Activated CD8-positive, alpha-beta memory T cell treated with anti-CD3 and anti-CD28 coated beads for 1 hour (primary cell): ENCODE measurements at places on chromosomes 3 and 15.

DNA sequence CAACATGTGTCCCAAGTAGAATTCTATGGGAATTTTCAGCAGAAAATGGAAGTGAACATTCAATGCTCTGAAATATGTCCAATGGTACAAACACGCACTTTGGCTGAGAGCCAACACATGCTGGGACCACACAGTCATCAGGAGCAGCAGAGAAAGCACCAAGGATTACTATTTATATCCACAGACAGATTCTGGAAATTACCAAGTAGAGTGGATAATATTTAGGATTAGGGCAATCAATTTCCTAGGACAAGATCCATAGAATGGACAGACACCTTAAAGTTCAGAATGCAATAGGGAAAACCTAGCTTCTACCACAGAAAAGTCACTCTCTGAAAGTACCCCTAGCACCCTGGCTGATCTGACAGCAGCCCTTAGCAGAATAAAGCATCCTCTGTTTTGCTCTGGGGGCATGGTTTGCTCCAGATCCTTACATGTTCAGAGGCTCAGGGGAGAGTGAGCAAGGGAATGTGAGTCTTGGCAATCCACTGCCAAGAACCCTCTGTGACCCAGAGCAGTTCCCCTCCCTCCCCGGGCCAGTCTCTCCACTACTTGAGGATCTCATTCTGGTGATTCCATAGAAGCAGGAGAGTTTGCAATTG is 206.0 kb upstream of the WNT5A start:
- no peak for DNase-seq

DNA sequence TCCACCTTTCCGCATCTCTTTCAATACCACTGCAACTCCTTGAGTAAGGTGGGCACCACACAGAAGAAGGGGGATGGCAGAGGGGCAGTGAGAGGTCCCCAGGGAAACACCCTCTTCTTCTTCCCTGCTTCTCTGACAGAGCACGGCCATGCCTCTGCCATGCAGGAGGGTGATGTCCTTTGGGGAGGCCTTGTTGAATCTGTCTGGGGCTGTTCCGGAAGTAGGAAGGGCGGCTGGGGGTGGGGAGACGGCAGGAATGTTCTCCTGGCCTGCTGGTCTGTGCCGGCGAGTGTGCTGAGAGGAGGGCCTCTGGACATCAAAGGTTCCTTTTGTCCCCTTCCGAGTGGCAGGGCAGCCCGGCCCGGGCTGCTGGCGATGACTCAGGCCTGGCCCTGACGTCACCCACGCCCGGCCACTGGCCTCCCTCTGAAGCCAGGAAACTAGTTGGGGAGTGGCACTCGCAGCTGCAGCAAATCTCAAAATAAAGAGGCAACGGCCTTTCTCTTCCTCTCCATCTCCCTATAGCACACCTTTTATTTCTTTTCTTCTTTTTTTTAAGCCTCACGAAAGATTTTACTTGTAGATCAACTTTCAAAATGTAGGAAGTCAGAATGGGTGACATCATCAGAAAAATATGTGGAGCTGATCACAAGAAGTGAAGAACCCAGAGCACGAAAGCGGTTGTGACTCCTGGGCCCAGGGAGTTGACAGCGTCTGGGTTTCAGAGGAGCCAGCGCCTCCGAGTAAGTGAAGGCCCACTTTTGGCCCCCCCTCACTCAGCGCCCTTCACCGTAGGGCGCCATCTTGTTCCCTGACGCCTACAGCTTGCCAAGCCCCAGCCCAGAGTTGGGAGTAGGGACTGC is at the start of gene ZBTB38:
TSS of gene ZBTB38 (plus strand) at position 443 of the 863 bp plus-strand sequence. CDS start 73,885 bp downstream, outside the sequence.
- no peak for DNase-seq

DNA sequence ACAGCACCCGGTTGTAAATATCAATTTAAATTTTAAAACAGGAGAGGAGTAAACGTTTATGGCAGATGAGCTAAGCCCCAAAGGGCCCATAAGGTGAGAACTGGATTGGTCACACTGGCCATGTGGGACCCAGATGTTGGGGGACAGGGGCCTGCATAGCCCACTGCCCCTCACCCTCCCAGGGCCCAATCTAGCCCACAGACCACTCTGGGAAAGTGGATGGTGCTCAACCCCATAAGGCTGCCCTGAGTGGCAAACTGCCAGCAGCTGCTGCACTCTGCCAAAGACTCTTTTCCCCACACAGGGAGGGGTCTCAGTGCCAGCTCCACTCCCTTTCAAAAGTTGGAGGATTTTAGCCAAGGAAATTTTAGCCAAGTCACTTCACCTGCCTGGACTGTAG is 42.5 kb downstream of the CCDC12 start:
- no peak for DNase-seq

- DNase-seq = no peak
These were observed 56.9 kb upstream of the DPH6 start for GRCh38 chr15:35602836-35603235.

- DNase-seq = no peak
These were observed 11.6 kb downstream of the RCCD1 start for GRCh38 chr15:90966262-90966661.

GRCh38 chr3:160671231-160671630 is 5.7 kb upstream of the ARL14 start:
- DNase-seq = no peak

DNA sequence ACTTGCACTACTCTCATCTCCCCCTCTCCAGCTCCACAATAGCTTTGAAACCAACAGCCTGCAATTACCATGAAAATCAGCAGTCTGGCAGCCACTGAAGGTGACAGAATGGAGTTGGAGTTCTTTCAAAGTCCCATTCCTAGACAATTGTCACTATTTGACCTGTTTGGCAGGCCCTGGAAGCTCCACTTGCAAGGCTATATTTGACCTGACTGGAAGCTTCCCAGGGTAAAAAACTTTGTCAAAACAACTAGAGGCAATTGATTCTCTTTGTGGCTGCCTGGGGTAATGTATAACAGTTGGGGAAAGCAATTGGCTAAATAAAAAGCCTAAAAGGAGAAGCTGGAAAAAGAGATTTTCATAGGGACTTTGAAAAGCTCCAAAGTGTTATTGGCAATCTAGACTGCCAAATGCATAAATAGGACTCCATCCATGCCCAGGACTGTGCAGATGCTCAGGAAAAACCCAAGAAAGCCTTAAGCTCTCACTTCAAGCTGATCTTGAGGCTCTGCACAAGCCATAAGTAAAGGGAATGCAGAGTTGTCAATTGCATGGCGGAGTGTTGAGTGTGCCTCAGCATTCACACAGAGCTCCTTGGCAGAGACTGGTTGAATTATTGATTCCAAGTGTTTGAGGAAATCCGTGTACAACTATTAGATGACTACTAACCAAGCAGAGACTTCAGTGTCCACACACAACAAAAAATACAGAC is 18.3 kb downstream of the GREM1 start:
- DNase-seq = no peak

DNA sequence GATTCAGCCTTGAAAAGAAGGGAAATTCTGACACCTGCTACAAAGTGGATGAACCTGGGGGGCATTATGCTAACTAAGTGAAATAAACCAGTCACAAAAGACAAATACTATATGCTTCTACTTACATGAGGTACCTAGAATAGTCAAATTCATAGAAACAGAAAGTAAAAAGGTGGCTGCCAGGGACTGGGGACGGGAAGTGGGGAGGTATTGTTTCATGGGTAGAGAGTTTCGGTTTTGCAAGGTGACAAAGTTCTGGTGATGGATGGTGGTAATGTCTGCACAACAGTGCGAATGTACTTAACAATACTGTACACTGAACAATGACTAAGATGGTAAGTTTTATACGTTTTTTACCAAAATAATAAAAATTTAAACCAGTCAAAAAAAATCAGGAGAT is 4.8 kb downstream of the IDH2 start:
- DNase-seq = peak; percentile 28

GRCh38 chr15:51879555-51879954 is 50.1 kb downstream of the TMOD3 start:
- no peak for DNase-seq

GRCh38 chr3:104831071-104831470 is 535.6 kb upstream of the ALCAM start:
- no peak for DNase-seq

GRCh38 chr3:46022909-46023785 is 4.1 kb downstream of the XCR1 start:
- no peak for DNase-seq

DNA sequence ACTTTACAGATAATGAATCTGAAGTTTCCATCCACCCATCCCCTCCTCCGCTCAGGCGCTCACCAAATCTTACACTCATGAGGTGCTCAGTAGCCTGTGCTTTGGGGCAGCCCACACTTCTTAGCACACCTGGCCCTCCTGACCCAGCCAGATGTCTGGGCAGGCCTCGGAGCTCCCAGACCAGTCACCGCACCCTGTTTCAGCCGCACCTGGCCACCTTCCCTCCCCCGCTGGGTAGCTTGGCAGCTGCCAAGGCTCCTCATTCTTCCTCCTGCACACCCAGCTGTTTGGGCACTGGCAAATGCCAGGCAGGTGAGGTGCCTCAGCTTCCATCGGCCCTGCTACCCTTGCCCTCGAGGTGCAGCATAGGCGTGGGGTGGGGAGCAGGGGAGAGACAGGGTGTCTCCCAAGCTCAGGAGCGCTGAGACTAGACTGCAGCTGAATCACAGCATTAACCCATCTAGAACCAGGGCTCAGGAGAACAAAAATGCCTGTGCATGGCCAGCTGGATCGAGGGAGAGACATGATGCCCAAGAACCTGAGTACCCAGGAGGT is 45.8 kb downstream of the CDC25A start:
- DNase-seq = no peak

DNA sequence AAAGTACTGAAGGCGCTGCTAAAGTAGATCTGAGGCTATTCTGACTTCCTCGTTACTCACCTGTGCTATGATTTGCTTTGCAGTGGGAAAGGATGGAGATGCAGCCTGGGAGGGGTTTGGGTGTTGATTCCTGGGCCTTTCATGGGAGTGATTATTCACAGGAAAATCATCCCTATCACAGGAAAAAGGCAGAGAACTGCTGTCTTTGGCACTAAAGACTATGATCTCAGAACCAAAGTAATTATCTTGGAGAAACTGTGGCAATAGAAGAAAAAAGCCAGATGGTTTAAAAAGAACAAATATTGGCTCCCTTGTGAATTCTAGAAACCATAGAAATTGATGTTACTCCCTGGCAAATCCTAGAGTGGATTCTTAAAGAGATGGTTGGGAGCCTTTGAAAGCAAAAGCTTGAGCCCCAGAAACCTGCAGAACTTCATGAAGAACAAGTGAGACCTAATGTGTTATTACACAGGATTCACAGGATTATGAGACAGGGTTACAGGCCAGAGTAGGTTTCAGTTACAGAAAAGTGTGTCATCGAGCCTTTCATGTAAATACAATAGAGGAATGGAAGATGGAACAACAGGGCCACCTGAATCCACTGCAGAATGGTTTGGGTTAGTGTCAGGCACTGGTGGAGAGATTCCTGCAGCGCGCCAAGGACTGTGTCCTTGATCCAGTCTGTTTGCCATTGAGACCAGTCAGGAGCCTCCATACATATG is 85.7 kb downstream of the OXNAD1 start:
- no peak for DNase-seq

GRCh38 chr15:58522391-58522790 is 90.6 kb downstream of the LIPC start:
- DNase-seq = no peak

DNA sequence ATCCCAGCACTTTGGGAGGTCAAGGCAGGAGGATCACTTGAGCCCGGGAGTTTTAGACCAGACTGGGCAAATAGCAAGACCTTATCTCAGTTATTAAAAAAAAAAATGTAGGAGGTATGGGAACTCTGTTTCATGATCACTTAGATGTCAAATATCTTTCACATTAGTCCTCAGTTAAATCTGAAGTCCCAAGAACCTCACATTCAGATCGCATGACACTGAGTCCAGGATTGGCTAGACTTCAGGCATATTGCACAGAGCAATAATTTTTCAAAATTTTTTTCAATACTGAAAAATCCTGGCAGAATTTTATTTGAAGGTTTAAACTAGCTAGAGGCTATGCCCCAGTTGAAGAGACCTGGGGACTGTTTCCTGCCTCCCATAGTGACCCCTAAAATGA is 56.3 kb upstream of the ZNF148 start:
- DNase-seq = no peak
